ENCODE measurements at places on chromosomes 1 and 21.

- no peak for DNase-seq
Observed at GRCh38 chr1:235855811-235856429, 10.8 kb downstream of the LYST start.

DNA sequence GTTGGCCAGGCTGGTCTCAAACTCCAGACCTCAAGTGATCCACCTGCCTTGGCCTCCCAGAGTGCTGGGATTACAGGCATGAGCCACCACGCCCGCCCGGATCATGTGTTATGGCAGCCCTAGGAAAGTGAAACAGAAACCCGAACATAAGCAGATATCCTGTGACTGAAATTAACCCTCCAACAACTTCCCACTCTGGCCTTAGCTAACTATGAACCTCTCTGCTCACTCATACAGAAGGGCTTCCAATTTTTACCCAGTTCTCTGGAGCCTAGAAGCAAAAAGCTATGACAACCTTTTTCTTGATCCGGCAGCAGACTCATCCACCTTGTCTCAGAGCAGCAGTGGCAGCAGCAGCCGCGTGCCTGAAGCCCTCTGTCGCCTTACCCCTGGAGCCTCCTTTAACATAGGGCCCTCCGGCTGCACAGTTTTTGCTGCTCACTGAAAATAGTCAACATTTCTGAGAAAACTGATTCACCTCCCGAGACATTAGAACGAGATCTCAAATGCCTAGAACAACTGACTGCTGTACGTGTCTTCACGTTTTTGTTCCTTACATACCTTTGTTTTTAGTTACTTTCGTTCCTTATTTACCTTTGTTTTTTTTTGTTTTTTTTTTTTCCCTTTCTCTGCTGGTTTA, 9.3 kb downstream of the CBR1 start:
- DNase-seq = no peak

DNA sequence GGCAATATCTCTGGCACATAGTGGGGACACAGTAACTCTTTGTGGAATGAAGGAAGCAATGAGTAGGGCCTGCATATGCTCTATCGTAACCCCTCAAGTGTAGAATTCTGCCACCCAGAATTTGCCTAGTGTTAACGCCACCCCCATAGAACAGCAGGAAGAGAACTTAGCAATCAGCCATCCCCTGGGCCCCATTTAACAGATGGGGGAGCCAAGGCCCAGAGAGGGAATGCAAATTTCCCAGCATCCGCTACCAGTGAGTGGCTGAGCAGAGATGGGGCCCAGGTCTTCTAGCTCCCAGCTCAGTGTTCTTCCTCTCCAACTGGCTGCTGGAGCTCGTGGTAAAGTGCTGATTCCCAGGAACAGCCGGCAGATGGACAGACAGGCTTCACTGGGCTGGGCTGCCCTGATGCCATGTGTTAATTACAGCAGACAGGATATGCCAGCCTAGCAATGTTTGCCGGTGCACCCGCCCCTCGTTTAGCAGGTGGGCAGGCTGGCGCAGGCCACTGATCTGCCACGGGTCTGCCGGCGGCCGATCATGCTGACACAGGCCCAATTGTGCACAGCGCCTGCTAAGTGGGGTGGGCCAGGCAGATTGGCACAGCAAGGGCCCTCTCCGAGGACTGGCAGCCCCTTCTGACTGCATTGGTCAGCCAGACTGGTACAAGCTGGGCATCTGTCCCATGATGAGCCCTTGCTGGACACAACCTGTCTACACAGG, 171.9 kb downstream of the IGSF21 start:
- no peak for DNase-seq

DNA sequence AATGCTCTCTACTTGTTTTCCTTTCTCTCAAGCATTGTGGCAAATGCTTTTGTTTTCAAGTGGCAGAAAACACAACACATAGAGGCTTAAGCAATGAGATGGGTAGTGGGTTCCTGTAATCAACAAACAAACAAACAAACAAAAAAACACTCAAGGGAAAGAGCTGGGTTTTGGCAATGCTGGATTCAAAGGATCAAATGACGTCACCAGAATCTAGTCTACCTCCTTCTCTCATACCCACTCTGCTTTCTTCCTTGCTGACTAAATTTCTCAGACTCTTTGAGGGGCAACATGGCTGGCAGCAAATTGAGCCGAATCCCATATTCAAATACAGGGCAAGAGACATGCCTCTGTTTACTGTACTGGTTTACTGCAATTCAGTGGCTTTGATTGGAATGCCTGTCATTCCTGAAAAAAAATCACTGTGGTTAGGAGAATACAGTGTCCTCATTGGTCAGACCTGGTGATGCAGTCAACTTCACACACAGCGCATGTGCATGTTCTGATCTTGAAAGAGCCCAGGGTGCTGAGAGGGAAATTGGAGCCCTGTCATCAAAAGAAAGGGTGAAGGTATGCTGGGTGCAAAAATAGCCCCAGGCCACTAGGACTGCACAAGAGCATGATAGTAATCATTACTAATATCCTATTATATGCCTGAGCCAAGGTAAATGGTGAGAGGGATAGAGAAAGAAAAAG, 356.2 kb downstream of the KCTD3 start:
- no peak for DNase-seq

DNA sequence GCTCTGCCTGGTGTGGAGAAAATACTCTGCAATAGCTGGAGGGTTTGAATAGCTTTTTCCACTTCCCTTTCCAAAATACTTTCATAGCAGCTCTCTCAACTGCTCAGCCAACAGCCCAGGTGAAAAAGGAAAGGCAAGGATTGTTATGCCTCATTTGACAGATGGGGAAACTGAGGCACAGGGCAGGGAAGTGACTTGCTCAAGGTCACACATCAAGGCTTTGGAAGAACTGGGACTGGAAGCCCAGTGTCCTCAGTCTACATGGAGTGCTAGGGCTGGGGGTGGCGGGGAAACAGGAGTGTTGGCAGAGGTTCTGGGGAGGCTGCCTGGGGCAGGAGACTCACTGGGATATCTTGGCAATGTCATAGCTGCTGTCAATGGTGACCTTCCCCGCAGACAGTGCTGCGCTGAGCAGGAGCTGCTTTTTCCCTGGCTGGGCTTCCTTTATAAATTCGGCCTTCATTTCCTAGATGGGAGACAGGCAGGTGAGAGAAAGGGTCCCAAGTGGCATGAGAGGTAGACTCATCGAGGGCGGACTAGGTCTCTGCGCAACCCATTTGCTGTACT, 4.0 kb downstream of the CHI3L1 start:
- DNase-seq = no peak

All from stimulated activated CD8-positive, alpha-beta memory T cell treated with anti-CD3 and anti-CD28 coated beads, Interleukin-7, amount 100 ng/mL, for 1 hour (primary cell).